ENCODE measurements at places on chromosomes 1 and 21.

DNA sequence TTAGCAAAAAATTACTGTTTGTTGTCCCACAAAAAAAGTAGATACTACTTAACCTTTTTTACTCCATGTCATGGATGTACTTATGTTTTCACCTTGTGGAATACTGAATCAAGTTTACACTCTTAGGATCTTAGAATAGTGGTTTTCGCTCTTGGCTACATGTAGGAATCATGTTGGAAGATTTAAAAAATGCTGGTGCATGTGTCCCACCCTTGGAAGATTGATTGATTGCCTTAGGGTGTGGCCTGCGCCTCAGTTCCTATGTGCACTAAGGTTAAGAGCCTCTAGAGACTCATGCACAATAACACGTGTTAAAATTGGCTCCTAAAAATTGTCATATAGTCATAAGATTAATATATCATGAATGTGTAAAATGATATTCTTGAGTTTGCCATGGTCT is 25.0 kb downstream of the HS2ST1 start:
- DNase-seq = no peak
- no peaks in the 10 kb centered on the region for H3K27me3 ChIP-seq
- no peaks in the 10 kb centered on the region for H3K36me3 ChIP-seq
- H3K27ac ChIP-seq = no peak overlapping the region

DNA sequence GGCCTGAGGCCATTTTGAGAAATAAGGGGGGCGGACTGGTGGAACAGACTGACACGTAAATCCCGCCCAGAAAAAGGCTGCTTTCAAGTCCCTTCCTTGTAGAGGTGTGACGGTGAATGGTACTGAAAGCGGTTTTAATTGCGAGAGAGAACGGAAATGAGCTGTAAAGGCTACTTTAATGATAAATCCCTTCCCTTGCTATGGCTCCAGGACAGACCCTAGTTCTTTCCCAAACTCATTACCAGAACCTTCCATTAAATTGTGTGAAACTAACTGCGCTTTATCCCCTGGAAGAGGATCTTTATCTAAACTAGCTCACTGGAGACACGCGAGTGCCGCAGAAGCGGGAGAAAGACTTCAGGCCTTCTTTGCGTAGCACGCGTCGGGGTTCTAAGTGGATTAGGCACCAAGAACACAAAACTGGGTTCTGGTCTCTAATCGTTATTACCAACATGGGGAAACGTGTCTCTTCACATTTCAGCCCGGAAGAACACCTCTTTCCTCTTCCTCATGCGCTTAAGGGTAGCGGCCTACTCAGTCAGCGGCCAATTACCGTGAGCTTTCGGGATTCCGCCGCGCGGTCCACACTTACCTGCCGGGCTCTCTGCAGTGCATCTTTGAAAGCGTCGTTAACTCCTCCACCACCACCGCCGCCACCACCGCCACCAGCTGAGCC is 441 bp downstream of the FUBP1 start:
- peak overlapping the region; percentile 94 for H3K27ac ChIP-seq
- H3K36me3 ChIP-seq = peaks cover 2% of the 10 kb centered on the region
- H3K4me3 ChIP-seq = peak overlapping the region; percentile 96
- no peaks in the 10 kb centered on the region for H3K27me3 ChIP-seq
- peaks cover 10% of the 10 kb centered on the region for H3K4me1 ChIP-seq

- no peak for DNase-seq
- no peaks in the 10 kb centered on the region for H3K36me3 ChIP-seq
- H3K27me3 ChIP-seq = no peaks in the 10 kb centered on the region
- H3K4me1 ChIP-seq = no peaks in the 10 kb centered on the region
Measured at GRCh38 chr1:99457381-99458165, 188.3 kb upstream of the PALMD start.

- H3K4me1 ChIP-seq = no peaks in the 10 kb centered on the region
- no peak for DNase-seq
- H3K36me3 ChIP-seq = no peaks in the 10 kb centered on the region
- H3K4me3 ChIP-seq = no peak overlapping the region
- H3K27ac ChIP-seq = no peak overlapping the region
Measured at GRCh38 chr1:169914531-169914930, 20.8 kb upstream of the SCYL3 start.
